ENCODE measurements at places on chromosomes 12 and 14. TPM values are rescaled to one million over a fixed set of nuclear protein-coding genes. Genes with fewer than 3 reads are reported as not detected.
A peak's percentile ranks its signal among the peaks of the same experiment; 100 is the strongest.

DNA sequence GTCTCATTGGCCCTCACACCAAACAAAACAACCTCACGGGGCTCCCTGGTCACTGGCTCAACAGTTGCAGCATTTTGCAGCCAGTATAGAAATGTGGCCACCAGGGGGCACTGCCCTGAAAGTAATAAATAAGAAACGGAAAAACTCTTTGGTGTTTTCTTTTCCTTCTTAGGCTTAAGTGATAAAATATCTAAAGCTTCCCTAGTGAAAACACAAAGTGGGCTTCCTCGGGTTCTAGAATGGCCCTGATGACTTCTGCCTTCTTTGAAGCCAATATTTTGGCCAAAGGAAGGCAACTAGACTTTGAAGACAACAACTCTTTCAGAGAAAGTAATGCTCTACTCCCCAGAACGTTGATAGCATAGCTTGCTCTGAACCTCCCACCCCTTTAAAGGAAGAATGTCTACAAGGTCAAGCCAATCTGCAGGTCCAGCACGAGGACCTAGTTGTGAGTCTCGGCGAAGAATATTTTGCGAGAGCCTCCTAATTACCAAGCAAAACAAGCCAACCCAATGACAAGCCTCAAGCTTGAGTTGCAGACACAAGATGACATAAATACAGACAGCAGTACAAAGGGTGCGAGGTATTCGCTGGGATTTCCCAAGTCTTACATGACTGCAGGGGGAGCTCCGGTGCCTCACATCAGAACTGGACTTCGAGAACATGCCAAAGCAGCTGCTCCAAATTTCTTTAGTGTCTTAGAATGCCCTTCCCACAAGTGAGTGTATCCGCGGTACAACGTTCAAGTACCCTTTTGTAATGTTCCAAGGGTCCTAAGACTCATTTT is 2.6 kb downstream of the ITPK1 start:
- DNase-seq = peak; percentile 84

DNA sequence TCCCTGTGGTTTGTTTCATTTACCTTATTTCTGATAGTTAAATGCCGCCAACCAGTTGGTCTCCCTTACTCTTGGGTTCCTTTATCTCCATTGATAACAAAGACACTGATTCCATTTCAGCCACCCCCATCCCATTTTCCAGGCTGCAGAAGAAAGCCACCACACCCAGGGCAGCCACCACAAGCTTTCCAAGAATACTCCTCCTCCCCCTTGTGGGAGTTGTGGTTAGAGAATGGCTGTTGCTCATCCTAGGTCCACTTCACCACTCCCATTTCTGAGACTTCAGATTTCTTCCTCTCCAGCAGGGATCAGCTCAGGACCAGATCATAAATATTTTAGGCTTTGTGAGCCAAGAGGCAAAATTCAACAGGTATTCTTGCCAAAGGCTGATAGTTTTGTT is 73.9 kb downstream of the ANO4 start:
- DNase-seq = no peak

DNA sequence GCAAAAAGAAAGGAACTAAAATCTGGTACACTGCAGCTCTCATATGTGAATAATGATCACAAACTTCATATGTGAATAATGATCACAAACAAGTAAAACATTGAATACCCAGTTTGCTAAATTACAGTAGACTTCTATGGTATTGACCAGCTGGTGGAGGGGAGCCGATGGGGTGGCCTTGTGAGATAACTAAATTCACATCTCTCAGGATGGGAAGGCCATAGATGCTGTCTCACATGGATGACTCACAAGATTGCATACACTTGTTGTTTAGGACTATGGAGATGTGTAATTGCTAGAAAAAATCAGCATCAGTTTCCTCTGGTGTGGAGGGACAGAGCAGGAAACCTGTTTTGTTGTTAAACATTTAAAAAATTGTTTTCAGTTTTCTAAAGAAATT is 49.2 kb downstream of the ACACB start:
- no peak for DNase-seq

DNA sequence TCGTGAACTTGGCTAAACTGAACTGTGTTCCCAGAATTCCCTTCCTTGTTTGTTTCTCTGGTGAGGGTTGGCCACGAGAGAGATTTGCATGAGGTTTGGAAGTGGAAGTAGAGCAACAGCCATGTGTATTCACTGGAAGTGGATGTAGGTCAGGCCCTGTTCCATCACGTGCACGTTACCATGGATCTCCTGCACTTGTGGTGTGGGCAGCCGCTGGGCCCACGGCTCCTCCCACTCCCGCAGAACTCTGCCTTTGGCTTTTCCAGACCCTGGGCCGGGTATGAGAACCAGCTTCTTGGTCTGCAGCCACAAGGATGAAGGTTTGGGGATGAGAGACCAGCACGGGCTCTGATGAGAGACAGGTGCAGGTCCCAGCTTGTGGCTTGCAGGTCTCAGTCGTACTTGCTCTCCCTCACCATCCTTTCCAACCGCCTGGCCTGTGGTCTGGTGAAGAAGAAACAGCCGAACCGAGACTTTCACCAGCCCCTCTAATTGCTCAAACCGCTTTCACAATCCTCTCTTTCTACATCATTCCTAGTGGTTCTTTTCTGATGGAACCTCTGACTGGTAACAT is 94.9 kb downstream of the DUSP16 start:
- DNase-seq = no peak

DNA sequence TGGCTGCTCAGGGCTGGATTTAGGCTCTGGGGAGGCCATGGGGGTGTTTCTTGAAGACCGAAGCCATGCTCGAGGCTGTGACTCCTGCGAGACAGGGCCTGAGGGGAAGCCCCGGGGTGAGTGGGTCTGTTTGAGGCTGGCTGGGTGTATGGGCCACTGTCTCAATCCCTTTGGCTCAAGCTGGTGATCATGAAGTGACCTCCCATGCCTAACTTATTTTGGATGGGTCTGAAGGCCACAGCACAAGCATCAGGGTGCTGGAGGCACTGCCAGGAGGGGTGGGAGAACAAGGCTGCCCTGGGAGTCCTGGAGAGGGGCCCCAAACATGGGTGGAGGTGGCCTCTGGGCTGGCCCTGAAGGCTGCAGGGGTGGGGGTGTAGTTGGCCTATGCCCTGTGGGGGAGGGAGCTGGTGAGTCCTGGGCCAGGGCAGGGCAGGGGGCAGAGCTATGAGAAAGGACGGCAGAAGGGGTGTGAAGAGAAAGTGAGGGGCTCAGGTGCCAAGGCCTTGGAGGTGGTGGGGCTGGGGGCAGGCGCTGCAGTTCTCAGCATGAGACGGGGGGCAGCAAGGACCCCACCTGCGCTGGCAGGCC is 100.9 kb downstream of the KIF26A start:
- no peak for DNase-seq

DNA sequence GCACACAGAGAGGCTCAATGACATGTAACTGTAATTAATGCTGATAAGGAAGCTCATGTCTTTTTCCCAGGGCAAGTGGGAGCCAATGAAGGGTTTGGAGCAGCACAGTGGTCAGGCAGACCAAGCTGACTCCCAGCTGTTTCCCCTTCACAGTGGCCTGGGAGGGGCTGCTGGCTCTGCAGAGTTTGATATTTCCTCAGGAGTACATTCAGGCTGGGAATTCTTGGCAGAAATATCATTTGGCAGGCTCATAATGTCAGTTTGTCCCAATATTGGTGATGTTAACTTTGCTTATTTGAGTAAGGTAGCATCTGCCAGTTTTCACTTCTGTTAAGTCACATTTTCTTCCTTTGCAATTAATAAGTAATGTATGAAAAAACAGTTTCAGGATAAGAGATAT is 247.0 kb downstream of the EMP1 start:
- DNase-seq = no peak

GRCh38 chr12:43937947-43938346 is 102.1 kb downstream of the TMEM117 start:
- DNase-seq = peak; percentile 2

- no peak for DNase-seq
Measured at GRCh38 chr14:81315341-81315740, 84.8 kb downstream of the STON2 start.

CCDC175 gene
- polyA plus RNA-seq = not detected

LRIG3 gene
- polyA plus RNA-seq = 7.7 TPM
